ENCODE measurements at places on chromosomes 13 and 19. TPM values are rescaled to one million over a fixed set of nuclear protein-coding genes. Genes with fewer than 3 reads are reported as not detected.
A peak's percentile ranks its signal among the peaks of the same experiment; 100 is the strongest.

NLRP7 gene
- not detected for total RNA-seq

FZR1 gene
- total RNA-seq, result 62.5 TPM

ZNF256 gene
- not detected for total RNA-seq

ZNF709 gene
- total RNA-seq, result 0.83 TPM

SLC6A16 gene
- total RNA-seq, result 0.26 TPM

OR7C2 gene
- total RNA-seq, result not detected

CGB5 gene
- total RNA-seq, result not detected

PABPC3 gene
- total RNA-seq, result 0.18 TPM

OVOL3 gene
- not detected for total RNA-seq

KIR3DL1 gene
- total RNA-seq, result not detected

MKNK2 gene
- total RNA-seq, result 212 TPM

CAPN12 gene
- total RNA-seq, result 50.6 TPM

DNA sequence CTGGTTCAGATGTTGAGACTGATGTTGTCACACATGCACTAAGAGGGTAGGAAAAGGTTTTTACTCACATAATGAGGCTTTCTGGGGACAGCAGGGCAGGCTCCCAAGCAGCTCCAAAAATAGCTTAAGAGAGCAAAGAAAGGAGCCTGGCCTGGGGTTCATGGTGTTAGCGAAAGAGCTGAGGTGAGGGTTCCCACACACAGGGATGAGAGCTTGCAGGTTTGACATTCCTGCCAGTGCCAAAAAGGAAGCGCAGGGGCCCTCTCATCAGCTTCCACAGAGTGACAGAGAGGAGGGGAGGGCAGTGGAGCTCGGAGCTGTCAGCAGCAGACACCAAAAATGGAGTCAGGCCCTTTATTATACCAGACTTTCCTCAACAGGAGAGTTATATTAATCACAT lies 65.5 kb upstream of the FAM216B start:
- DNase-seq, result no peak

DNA sequence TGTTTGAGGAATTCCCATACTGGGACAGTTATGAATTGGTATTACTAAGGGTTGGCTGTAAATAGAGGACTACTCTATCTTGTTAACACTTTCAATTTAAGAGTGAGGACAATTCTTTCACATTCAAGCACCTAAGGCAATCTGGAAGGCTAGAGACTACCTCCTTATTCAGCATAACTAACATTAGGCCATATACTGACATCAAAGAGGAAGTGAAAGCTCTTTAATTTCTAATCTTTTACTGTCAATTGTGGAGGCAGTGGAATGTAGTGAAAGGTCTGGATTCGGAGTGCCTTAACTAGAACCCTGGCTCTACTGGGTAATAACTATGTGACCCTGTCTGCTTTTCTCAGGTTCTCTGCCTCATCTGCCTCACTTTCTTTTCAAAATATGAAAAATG lies 134.0 kb downstream of the UFM1 start:
- no peak for DNase-seq

DNA sequence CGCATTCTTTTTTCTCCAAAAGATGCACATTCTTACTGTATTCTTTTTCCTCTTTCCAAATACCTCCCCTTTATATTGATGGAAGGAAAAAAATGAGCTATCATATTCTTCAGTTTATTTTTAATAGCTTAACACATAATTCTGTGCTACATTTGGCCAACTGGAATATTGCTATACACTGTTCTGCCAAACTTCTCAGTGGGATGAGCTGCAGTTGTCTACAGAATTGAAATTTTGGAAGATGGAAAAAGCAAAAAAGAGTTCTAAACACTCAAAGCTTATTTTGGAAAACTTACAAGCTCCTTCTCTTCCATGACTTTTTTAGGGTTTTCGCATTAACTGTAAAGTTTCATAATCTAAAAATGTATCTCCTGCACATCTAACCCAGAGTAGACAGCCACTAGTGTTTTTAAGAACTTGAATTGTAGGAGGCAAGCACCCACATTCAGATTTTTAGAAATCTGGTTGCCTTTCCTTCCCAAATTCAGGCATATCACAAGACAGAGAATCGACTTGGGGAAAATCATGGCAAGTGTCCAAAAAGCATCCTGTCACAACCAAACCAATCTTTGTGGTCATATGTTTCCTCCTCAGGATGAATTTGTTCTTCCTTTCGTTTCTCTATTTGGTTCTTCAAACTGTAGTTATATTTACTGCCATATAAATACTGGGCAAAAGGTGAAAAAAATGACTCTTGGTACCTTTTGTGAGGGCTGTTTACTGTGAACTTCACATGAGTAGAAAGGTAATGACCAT lies 111.4 kb upstream of the FRY start:
- peak; percentile 58 for DNase-seq

DNA sequence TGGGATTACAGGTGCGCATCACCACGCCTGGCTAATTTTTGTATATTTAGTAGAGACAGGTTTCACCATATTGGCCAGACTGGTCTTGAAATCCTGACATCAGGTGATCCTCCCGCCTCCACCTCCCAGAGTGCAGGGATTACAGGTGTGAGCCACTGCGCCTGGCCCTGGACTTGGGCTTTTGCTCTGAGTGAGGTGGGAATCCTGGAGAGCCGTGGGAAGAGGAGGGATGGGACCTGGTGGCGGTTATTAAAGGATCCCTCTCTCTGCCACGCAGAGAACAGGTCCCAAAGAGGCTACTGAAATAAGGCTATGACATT lies 1.7 kb upstream of the TLE5 start:
- DNase-seq, result no peak

DNA sequence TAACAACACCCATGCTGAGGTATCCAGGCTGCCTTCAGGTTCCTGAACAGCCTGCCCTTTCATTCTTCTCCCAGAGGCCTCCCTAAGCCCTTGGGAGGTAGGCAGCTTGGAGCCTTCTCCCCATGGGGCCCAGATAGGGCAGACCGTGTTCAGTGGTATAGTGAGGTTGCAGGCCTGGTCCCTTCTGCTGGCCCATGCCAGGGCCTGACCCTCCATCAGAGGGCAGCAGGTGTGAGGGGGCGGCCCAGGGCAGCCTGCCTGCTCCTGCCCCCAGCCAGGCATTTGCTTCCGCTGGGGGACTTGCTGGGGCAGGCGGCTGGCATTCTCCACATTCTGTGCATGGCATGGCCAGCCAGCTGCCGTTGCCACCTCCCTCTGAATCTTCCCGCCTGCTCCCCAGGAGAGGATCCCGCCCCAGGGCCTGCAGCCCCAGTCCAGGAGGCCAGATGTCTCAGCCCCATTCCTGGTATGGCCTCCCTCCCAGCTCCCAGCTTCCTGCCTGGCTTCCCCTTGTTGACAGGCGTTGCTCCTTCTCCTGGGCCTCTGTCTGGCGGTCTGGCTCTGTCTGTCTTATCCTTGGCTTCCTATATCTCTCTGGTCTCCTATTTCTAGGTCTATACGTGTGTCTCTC lies 8.9 kb downstream of the CIC start:
- peak; percentile 30 for DNase-seq

DNA sequence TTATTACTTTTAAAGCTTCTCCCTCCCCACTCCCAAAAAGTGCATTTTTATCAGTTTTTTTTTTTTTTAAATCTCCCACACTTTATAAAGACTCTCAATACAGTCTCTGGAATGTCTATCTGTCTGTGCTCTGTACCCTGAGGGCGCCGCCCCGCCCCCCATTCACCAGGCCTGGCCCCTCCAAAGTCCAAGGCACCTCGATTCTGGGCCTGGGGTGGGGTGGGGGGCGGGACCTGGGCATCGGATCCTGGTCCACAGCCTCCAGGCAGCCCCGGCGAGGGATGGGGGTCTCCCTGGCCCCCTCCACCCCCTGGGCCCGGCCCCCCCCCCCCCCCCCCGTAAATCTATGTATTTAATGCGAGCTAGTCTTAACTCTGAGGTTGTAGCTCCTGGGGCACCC lies 23.3 kb downstream of the ZBTB7A start:
- no peak for DNase-seq

GRCh38 chr13:68214691-68215415 lies 984.7 kb upstream of the PCDH9 start:
- DNase-seq, result no peak

DNA sequence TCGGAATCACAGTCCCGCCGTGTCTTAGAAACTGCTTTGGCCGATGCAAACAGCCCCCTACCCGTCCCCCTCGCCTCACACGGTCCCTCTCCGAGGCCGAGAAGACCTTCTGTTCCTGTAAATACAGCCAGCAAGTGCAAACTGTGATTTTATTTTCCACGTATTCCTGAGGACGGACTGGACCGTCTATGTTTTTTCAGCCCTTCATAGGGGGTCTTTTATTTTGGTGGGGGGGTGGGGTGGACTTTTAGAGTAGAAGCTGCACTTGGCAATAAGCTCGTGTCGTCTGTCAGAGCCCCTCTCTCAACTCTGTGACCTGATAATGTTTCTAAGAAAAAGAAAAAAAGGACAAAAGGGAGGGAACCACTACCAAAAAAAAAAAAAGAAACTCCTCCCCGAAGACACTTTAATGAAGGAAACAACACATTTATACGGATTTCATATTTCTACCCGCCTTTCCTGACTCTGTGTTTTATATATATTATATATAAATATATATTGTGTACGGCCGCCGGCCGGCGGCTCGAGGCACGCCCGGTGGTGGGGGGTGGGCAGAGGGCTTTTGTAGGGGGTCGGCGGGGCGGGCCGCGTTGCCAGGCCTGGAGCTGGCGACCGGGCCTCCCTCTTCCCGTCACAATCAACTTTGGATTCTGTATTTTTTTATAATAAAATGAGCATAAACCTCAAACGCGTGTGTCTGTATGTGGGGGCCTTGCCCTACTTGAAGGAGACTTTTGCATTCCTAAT lies 15.2 kb downstream of the EFNA2 start:
- DNase-seq, result no peak

DNA sequence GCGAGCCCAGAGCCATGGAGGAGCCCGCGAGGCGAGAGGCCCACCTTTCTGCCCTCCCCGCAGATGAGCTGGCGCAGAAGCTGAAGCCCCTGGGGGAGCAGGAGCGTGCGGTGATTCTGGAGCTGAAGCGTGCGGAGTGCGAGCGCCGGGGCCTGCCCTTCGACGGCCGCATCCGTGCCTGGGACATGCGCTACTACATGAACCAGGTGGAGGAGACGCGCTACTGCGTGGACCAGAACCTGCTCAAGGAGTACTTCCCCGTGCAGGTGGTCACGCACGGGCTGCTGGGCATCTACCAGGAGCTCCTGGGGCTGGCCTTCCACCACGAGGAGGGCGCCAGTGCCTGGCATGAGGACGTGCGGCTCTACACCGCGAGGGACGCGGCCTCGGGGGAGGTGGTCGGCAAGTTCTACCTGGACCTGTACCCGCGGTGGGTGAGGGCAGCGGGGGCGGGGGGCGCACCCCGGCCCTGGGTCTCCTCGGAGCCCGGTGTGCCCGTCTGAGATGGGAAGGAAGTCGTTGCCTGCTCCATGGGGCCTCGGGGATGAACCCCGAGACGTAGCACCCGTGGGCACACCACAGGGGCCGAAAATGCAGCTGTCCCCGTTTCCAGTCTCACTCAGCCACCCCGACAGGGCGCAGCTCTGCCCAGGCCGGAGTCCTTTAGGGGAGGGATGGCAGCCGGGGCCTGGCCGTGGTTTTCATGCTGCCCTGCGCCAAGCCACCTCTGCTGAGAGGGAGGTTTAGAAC lies 12.1 kb upstream of the ZNF554 start:
- no peak for DNase-seq

GRCh38 chr13:90448466-90449037 lies 898.9 kb upstream of the MIR17HG start:
- no peak for DNase-seq

GRCh38 chr13:40109351-40109844 lies 453.9 kb downstream of the COG6 start:
- no peak for DNase-seq

DNA sequence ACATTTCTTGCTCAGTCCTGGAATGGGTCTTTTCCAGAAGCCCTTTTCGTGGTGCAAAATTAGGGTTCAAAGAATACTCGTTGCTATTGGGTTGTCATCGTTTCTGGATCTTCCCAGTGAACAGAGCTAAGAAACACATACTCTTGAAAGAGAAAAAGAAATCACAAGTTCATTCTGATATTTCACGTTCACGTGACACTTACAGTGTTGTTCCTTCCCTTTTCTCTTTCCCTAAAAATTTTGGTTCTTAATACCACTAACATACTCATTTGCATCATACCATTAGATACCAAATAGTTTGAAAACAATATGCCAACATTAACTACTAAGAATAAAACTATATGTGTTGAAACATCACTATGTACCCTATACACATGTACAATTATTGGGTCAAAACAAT lies 13.4 kb upstream of the GTF2F1 start:
- no peak for DNase-seq

DNA sequence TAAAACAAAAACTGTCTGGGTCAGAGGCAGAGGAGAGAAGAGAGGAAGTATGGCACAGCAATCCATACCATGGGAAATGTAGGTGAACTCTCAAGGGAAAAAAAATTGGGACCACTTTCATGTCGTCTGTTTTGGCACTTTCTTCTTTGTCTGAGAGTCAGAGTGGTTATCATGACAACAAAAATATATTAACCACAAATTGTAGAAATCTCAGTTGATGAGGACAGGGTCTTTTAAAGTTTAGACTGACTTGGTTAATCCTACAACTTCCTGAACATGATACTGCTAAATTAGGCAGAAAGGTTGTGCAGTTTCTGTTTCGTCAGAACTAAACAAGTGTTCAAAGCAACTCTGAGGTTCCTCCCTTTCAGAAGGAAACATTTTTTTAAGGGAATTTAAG lies 15.2 kb downstream of the KLF5 start:
- peak; percentile 54 for DNase-seq

GRCh38 chr19:7899751-7900378 lies 3.8 kb upstream of the MAP2K7 start:
- DNase-seq, result no peak

DNA sequence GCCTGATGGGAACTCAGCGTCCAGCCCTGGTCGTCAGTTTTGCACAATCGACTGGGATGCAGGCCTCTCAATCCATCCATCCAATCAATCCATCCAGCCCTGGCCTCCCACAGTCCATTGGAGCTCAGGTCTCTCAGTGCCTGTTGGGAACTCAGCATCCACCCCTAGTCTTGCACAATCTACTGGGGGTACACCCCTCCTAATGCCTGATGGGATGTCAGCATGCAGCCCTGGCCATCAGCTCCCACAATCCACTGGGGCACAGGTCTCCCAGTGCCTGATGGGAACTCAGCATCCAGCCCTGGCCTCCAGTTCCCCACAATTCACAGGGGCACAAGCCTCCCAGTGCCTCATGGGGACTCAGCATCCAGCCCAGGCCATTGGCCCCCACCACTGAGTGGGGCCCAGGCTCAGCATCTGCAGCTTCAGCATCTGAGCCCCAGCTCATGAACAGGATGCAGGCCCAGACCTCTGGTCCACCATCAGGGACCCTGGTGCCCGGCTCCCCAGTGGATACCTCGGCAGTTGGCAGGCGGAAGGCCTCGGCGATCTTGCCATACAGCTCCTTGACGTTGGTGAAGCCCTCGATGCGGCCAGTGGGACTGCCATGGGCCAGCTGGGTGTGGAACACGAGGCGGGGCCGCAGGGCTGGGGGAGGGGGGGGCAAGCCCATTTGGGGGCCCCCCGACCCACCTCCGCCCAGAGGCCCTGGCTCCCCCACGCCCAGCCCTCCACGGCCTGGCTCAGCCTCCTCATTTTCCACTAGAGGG lies 7.2 kb upstream of the PTGER1 start:
- DNase-seq, result no peak

GRCh38 chr19:4012975-4013634 lies 5.6 kb downstream of the PIAS4 start:
- no peak for DNase-seq

Data from HT-29 (cell line).